ENCODE measurements at places on chromosomes 6 and 20.

DNA sequence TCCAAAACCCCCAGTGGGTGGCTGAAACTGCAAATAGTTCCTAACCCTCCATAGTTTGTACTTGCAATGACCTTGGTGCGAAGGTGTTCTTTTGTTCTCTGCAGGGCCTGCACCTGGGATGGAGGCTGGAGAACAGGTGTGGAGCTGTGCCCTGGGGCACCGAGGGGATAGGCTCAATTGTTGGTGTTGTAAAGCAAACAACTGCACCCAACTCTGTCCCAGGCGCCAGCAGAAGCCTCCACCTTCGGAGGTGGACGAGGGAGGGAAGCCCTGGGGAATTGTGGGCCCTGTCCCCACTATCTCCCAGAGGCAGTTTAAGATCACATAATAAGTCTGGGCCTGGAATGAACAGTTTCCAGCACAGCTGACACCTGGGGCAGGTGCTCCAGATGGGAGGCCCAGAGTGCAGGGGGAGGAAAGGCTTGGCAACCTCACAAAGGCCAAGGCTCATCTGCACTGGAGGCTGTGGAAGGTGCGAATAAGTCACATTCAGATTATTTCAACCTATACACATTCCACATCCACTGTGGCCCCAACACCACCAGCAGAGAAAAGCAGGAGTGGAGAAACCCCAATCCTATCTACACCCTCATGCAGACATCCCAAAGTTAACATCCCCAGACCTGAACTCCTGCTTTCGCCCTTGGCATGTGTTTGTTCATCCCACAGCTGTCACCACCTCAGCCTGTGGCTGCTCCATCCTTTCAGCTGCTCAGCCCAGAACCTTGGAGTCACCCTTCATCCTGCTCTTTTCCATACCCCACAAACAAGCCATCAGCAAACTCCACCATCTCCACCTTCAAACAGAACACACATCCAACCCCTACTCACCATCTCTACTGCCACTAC is 12.3 kb upstream of the CBFA2T2 start:
- DNase-seq, result no peak

DNA sequence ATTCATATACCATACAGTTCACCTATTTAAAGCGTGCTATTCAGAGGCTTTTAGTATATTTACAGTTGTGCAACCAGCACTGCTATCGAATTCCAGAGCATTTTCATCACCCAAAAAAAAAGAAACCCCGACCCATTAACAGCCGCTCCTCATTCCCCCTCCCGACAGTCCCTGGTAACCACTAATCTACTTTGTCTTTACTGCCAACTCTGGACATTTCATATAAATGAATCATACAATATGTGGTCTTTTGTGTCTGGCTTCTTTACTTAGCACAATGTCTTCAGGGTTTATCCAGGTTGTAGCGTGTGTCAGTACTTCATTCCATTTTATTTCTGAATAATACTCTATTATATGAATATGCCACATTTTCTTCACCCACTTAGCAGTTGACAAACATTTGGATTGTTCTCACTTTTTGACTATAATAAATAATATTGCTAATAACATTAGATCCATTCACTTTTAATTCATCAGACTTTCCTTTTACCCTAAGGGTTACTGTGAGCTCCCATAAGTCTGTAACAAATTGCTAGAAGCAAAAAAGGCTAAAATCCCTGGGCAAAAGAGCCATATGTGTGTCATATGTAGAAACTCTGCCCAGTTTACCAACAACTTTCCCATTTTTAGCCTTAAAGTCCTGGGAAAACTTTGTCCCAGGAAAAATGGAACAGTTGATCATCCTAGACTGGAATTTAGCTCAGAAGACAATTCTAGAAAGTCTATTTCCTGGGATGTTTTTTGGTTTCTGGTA is 23.2 kb upstream of the ROS1 start:
- no peak for DNase-seq

DNA sequence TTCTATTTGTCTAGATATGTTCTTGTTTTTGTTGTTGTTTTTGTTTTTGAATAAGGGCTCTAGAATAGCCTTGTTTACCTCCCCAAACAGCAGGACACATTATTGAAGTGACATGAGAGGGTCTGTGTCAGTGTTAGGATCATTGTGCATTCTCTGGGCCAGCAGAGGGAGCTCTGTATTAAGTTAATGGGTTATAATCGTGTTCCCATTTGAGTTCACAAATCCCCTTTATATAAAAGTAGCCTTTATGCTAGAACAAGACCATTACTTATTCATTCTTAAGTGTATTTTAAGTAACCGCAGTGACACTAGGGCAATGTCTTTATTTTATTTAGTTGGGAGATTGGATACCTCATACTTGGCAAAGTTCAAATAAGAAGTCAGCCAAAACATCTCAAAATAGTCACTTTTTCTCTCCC is 44.8 kb downstream of the STK4 start:
- DNase-seq, result peak; percentile 31

DNA sequence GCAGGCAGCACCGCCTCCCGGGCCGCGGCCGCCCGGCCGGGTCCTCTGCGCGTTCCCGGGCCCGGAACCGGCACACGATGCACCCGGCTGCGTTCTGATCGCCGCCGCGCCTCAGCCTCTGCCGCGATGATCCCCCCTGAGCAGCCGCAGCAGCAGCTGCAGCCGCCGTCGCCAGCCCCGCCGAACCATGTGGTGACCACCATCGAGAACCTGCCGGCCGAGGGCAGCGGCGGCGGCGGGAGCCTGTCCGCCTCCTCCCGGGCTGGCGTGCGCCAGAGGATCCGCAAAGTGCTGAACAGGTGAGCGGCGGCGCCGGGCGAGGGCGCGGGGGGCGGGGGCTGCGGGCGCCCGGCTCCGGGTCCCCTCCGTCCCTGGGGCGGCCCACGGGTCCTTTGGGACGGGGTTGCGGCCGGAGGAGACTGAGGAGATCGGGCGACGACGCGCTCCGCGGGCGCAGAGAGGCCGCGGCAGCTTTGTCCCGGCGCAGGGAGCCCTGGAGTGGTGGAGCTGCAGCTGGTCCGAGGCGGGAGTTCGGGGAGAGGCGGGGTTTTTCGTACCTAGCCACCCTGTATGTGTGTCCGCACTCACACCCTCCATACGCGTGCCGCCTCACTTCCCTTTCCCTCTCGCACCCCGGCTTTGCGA is 659 bp downstream of the SLC35F1 start:
- no peak for DNase-seq

- DNase-seq, result no peak
These were observed 7.5 kb upstream of the BAK1 start for GRCh38 chr6:33587529-33587928.

DNA sequence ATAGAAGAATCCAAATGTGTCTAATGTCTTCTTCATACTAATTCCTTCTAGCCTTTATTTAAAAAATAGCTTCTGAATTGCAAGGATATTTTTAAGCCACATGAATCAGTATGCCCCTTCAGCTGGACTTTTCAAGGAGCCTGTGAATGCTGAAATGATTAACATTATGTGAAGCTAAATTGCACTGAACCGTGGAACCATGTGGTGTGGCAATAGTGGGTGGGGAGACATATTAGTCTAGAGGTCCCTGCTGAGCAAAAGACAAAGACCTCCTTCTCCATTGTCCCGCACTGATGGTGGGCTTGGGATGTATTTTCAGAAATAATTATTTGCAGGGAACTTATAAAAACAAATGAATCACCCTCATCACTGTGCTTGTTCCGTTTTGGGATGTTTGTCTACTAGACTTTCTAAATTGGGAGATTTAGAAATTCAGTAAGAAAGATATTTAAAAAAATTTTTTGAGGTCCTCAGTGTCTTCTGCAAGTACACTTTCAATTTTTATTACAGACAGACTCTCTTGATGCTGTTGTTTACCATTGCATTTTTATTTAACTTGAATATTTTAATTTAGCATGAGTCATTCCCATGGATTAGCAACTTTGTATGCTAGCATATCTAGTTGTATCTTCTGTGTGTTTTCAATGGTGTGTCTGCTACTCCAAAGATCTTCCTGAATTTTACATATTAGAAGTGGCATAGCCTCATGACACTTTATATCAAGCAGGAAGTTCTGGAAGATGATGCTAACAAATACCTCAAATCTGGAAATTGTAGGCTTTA is 238.1 kb downstream of the LAMA2 start:
- DNase-seq, result no peak
